ENCODE measurements at places on chromosomes 6 and 20.

- no peak for DNase-seq
Observed at GRCh38 chr6:160198606-160199211, 59.9 kb downstream of the SLC22A2 start.

DNA sequence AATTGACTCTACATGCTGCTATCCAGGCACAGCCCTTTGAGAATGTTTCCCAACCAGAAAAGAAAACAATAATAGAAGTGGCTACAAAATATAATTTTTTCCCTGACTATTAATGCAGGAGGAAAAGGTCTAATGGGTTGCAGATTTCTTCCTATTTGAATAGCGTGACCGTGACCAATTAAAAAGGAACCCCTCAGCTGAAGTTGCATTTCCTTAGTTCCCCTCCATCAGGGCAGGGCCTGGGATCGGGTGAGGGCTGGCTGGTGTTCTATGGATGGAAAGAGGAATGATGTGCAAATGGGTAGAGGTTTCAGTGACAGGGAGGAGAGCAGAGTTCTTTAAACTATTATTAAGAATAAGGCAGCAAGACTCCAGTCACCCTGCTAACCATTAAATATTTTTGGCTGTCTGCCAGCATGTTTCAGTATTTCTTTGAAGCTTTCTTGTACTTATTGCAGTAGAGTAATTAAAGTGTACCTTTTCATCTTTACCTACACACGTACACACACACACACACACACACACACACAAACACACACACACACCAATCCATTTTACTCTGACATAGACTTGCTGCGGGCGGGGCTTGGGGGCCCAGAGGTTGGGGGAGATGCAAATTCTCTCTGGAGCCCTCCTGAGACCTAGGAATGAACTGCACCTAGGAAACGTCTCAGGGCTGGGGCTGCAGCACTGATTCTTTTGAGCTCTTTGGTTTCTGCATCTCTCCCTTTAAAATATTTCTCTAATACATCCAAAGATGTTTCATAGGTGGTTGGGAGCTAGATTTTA lies 154.8 kb upstream of the SLC35B3 start:
- peak; percentile 17 for DNase-seq

DNA sequence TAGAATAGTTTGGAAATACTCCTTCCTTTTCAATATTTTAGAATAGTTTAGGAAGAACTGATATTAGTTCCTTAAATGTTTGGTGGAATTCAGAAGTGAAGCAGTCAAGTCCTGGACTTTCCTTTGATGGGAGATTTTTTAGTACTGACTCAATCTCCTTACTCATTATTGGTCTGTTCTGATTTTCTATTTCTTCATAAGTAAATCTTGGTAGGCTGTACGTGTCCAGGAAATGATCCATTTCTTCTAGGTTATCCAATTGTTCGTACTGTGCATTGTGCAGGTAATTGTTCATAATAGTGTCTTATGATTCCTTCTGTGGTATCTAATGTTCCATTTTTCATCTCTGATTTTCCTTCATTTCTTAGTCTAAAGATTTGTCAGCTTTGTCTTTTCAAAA lies 138.9 kb downstream of the SYCP2 start:
- no peak for DNase-seq

DNA sequence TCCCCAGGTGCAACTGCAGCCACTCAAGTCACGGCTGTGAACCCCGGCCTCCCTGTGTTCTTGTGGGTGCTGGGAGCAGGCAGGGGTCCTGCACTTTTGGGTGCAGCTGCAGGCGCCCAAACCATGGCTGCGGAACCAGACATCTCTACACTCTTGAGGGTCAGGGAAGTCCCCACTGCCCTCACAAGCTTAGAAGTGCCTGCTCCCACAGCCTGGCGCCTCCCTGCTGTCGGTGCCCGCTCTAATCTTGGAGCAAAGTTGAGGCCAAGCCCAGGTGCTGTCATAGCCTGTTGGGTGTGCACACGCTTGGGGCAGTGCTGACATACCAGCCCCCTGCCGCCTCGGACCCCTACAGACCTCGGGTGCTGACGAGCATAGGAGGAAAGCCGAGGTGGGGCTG lies 6.2 kb downstream of the DEFB132 start:
- DNase-seq, result no peak

GRCh38 chr6:139439349-139439748 lies 64.9 kb upstream of the CITED2 start:
- no peak for DNase-seq

DNA sequence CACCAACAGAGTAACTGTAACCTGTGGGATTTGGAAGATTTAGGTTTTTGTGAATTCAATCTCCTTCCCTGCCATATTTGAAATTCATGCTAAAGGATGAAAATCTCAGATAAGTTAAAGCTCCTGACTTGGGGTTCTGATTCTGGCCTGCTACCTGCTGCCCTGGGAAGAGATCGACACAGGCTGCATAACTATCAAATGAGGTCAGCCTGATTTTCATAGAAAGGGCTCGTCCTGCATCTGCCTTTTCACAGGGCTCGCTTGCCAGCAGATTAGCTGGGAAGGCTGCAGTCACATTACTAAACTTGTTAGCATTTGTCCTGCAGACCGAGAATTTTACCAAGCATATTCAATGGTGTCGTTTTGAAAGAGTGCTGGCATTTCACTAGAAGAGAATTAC lies 14.6 kb downstream of the GCLC start:
- no peak for DNase-seq

DNA sequence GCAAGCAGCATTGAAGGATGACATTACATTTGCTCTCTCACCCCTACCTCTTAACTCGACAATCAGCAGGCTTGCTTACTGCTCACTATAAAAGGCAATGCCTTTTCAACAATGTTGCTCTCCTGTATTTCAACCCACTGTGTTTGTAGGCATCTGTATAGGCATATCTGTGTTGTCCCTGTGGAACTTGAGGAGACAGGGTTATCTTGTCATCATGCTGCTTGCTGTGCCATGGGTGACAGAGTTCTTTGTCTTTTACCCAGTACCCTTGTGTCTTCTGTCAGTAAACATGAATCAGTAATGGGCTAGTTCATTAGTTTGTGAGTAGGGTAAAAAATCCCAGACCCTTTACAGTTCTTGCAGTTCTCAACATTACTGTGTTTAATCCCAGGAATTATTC lies 25.2 kb downstream of the PHF3 start:
- no peak for DNase-seq

GRCh38 chr6:67237277-67237676 lies 1397.8 kb upstream of the ADGRB3 start:
- no peak for DNase-seq

GRCh38 chr20:646107-646867 lies 6.7 kb downstream of the SRXN1 start:
- DNase-seq, result no peak

DNA sequence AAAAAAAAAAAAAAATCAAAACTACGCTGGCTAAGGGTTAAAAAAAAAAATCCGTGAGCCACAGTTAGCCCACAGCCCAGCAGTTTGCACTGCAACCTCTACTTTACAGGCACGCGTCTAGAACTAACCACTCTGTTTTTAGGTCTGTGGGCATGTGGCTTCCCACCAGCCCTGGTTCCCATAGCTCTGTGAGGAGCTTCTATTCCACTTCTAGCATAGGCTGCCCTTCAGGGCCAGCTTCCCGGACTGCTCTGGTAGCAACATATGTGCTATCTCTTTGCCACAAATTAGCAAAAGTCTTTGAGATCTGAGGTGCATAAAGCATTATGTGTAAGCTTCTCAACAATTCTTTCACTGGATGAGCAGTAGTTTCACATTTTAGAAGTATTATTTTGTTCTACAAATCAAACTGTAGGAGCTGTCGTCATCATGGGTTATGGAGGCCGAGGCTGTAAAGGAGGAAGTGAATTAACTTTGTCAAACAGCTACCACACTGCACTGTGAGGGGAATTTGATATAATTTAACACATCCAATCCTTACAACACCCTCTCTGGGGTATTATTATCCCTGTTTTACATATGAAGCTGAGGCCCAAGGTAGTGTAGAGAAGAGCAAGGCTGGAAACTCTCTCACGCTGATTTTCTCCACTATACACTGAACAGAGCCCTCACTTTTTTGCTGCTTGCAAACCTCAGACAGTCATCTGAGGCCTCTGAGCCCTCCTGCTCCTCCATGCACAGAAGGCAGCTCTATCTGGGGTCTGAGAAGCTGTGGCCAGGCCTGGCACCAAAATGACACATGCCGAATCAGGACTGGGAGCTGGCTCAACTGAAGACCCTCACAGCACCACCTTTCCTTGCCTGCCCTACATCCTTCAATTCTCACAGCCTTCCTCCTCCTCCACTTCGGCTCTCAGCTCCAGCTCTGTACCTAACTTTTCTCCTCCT lies 35.4 kb downstream of the MAN1A1 start:
- DNase-seq, result no peak

GRCh38 chr6:22943327-22943726 lies 374.0 kb downstream of the HDGFL1 start:
- DNase-seq, result no peak

DNA sequence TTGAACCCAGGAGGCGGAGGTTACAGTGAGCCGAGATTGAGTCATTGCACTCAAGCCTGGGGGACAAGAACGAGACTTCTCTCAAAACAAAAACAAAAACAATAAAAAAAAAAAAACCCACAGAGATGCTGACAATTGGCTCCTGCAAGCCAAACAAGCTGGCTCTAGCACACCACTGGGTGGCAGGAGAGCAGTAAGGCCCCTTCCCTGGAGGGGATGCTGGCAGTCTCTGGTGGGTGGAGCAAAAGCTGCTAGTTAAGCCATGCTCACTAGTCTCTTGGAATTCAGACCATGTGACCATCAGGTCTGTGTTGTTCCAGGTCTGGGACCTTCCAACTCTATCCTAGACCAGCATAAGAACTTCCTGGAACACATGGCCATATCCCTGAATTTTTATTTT lies 18.9 kb upstream of the DSN1 start:
- DNase-seq, result peak; percentile 70

- DNase-seq, result no peak
Observed at GRCh38 chr6:149919834-149920225, 3.1 kb downstream of the RAET1G start.
